ENCODE measurements at places on chromosomes 3 and 15.
A peak's percentile ranks its signal among the peaks of the same experiment; 100 is the strongest.

DNA sequence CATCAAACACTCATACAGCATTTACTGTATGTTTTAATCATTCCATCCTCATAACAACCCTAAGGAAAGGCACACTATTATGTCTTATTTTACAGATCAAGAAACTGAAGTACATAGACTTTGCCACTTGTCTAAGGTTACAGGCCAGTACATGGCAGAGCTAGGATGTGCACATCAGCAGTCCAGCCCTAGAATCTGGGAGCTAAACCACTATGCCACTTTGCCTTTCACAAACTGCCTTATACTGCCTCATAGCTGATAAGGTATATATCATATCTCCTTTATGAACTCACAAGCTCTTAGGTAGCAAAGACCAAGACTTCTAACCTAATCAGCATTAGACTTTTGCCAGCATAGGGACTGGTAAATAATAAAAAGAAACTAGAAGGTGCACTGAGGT is 49.1 kb downstream of the MYO9A start:
- DNase-seq: no peak

DNA sequence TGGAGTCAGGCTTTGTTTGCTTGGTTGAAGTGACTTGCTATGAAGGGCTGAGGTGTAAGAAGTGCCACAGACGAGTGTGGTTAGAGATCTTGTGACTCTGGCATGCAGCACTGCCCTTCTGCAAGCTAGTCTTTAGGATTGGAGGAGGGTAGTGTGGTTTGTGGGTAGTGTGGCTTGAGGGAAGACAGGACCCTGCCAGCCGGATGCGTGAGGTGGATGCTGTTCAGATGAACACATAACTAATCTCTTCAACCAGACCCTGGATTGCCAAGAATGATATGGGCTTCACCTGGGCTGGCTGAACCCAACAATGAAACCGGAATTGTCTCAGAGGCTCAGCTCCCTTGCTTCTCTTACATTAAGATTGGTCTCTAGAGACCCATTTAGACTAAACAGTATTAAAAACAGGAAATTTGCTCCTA is 32.7 kb downstream of the STARD9 start:
- DNase-seq: no peak

- DNase-seq: no peak
These were observed 114.6 kb upstream of the KCNAB1 start for GRCh38 chr3:156005736-156006135.

- DNase-seq: no peak
These were observed 244.4 kb downstream of the CHST2 start for GRCh38 chr3:143363949-143364348.

DNA sequence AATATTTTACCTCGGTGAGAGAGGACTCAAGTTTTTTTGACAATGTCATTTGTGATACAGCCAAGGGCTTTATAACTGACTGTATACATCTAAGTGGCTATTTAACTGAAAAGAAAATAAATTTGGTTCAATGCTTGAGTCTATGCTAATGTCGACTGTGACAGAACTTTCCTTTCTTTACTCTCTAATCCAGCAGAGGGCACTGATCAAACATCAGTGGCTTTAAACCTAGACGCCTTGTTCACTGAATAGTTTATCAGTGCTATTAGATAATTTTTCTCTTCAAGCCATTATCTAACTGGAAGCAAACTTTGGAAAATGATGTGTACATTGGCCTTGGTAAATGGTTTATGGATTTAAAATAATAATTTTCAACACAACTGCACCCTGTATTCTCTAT is 285.1 kb downstream of the CHL1 start:
- peak; percentile 42 for DNase-seq

DNA sequence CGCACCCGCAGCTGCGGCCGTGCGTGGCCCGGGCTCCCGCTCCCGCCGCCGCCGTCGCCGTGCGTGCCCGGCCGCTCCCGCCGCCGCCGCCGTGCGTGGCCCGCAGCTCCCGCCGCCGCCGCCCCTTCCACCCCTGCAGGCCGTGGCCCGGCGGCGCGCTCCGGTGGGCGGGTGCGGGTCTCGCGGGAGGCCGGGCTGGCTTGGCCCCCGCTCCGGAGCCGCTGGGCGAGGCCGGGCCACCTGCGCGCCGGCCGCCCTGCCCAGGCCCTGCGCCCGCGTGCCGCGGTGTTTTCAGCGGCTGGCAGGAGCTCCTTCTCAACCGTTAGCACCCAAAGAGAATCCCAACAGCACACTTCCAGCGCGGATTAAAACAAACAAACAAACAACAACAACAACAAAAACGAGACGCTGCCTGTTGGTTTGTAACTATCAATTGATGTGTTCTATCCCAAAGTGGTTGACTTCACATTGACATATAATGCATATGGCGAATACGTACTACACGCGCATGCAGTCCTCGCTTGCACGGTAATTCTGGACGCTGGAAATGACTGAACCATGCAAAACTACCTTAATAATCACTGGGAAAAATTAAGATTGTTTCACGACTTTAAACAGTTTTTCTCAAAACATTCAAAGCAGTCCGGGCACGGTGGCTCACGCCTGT is 113.7 kb upstream of the GOLGA8J start:
- no peak for DNase-seq

- no peak for DNase-seq
These were observed 26.5 kb downstream of the PLA1A start for GRCh38 chr3:119624002-119624720.

- peak; percentile 85 for DNase-seq
These were observed 9.2 kb upstream of the RBSN start for GRCh38 chr3:15108082-15108545.

DNA sequence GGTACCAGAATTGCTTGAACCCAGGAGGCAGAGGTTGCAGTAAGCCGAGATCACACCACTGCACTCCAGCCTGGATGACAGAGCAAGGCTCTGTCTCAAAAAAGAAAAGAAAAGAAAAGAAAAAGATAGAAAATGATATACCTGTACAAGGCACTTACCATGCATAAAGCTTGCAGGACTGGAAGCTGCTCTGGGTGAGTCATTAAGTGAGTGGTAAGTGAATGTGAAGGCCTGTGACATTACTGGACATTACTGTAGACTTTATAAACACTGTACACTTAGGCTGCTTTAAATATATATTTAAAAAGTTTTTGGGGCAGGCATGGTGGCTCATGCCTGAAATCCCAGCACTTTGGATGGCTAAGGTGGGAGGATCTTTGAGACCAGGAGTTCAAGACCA is 99.2 kb downstream of the SLMAP start:
- peak; percentile 77 for DNase-seq

GRCh38 chr3:13655061-13655913 is 106.4 kb downstream of the FBLN2 start:
- peak; percentile 78 for DNase-seq

GRCh38 chr15:36644191-36644896 is 64.9 kb downstream of the CDIN1 start:
- DNase-seq: no peak

- no peak for DNase-seq
These were observed 54.1 kb downstream of the GUCA1C start for GRCh38 chr3:108899530-108899929.
